NCI-H2227 treated with DMSO at 0.1 percent for 48 hours (cell line): ENCODE measurements at places on chromosomes 5 and 9.

- no peak for DNase-seq
Measured at GRCh38 chr5:83540105-83540504, 68.6 kb downstream of the VCAN start.

DNA sequence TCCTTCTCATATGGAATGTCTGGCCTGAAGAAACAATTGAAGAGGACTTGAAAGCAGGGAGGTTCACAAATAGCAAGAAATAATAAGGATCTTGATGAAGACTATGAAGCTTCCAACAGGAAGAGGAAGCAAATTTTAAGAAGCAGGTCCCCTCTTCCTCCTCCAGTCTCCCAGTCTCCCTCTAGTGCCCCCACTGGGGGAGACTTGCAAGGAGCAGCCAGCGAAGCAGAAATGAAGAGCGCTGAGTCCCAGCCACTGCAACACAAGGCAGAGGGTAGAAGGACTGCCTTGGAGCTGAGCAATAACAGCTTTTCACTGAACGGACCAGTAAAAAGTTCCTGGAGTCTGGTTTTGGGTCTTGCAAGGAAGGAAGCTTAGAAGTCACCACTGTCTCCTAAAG, 32.6 kb upstream of the ACO1 start:
- no peak for DNase-seq

GRCh38 chr9:96318921-96319565, 17.1 kb upstream of the HSD17B3 start:
- no peak for DNase-seq

DNA sequence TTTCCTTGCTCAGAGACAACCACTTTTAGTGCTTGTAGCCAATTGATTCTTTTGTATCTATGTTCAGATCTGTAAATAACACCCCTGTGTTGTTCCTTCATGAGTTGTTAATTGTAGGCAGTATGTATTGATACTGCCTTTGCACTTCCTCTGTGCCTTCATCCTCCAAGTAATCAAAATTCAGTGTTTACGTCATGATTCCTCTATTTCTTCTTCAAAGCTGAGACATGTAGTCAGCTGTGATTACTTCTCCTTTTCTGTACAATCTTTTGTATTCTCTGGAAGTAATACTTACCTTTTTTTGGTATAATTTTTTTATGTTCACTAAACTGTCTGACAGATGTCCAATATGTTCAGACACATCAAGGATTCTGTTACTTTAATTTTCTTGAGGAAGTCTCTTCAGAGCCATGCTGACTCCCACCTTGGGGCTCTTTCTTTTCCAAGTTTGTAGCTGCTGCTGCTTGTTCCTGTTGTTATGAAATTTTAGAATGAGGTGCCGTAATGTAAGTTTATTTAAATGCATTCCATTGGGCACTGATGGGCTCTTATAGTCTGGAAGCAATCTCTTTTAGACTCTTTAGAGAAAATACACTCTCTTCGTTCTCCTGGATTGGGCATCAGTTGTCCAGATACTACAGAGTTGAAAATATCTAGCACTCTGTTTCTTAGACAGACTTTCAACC, 30.5 kb upstream of the LRRC70 start:
- DNase-seq = no peak

DNA sequence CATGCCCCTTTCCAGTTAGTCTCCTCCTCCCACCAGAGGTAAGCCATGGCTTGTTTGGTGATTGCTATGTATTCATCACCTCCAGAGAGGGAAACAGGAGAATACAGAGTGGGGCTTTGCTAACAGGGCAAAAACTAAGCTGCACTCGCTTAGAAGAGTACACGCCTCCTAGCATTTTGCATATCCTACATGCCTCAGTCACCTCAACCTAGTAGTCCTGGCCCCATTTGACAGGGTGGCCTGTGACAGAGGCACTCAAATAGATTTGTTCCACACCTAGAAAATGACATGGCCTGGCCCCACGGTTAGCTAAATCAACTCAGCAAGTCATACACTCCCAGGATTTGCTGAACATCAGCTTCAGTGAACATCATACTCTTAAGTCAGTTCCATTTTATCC, 90.7 kb downstream of the CYFIP2 start:
- DNase-seq = no peak

DNA sequence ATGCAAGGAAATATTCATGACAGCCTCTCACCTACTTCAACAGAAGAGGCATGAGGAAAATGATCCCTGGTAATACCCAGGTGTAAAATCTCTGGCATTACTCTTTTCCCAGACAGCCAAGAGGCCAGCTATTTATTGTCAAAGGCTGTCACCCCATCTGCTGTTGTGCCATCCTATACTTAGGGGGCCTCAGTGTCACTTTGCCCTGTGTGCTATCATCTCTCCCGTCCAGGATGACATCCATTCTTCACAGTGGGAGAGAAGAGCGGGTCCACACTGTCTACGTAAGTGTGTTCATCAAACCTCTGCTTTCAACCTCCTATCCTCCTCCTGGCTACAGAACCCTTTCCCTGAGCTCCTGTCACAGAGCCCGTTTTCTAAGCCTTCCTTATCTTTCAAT, 82.6 kb downstream of the MYO10 start:
- DNase-seq = no peak

DNA sequence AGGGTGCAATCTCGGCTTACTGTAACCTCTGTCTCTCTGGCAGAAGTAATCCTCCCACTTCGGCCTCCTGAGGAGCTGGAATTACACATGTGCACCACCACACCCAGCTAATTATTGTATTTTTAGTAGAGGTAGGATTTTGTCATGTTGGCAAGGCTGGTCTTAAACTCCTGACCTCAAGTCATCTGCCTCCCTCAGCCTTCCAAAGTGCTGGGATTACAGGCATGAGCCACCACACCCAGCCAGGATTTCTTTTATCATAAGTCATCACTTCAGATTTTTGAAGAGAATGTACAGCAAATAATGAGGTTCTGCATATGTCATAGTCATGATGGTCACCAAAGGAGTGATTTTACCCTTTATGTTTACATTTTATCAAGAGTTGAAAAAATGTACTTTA, 108.1 kb downstream of the GCNT1 start:
- no peak for DNase-seq

- DNase-seq = no peak
Measured at GRCh38 chr9:130276121-130276520, 10.6 kb downstream of the HMCN2 start.

DNA sequence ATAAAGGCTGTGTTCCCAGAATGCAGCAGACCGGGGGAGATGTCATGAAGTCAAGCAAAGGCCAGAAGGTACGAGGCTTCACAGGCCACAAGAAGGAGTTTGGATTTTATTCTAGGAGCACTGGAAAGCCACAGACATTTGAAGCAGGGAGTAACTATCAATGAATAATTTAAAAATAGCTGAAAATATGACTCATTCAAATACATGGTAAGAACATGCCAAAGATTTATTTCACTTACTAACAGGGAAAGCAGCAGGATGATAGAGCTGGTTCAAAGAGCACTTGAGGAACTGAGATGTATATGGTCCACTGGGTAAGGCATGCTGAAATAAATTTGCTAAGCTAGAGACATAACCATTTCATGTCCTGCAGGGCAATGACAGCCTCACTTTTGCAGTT, 53.2 kb downstream of the MSX2 start:
- no peak for DNase-seq

DNA sequence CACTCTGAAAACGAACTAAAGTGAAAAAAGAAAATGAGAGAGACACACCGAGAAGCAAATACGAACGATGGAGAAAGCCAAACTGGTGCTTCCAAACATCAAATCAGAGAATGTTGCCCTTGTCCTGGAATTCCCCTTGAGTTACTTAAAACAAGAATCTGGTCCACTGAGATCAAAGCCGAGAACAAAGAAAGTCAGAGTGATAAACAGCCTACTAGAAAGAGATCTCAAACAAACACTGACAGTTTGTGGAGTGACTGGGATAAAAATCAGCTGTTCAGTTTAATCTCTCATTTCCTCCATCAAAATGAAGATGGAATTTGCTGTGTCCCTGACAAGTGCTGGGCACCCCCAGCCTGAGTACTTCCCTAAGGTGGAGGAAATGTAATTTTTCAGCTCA, 582.6 kb downstream of the NR2F1-AS1 start:
- DNase-seq = no peak

GRCh38 chr5:174834081-174834480, 109.7 kb downstream of the MSX2 start:
- DNase-seq = no peak

GRCh38 chr9:121576281-121577075, 75.0 kb upstream of the DAB2IP start:
- DNase-seq = peak; percentile 6

DNA sequence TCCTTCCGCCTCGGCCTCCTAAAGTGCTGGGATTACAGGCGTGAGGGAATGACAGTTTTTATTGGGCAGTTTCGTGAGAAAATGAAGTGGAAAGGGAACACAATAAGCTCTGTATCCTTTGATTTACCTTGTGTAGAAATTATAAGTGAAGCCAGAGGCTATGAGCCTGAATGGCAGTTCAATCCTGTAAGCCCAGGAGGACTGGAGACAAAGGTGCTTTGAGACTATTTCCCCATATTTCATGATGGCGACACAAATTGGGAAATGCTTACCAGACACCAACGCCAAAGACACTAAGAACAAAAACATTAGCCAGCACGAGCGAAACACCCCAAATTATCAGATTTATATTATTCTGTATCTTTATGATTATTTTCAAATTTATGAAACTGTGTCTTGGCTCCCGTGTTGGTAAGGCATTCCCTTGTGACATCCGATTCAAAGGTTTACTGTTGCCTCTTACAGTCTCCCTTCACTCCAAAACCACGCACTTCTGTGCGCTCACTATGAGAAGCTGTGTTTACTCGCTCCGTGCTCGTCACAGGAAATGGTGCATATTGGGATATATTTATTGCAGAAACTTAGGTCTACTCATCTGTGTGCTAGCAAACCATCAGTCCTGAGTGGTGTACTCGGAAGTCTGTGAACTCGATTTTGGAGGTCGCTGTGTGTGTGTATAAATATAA, 73.9 kb downstream of the SH3PXD2B start:
- no peak for DNase-seq

GRCh38 chr9:588981-589380, 252.5 kb upstream of the DMRT1 start:
- peak; percentile 27 for DNase-seq

DNA sequence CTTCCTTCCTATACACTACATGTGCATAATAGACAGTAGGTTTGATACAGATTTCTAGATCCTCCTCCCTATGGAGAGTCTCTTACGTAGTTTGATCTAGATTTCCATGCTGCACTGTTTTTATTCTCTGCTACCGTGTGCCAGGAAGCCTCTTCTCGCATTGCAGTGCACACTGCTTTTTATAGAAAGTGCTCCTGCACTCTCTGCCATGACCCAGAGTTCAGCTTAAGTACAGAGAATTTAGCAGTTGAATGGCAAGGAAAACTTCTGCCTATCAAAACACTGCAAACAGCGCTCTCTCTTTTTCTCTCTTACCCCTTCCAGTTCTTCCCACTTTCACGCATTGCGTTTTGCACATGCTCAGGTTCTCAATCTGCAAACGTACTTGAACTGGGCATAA, 187.4 kb downstream of the ARHGAP26 start:
- no peak for DNase-seq

DNA sequence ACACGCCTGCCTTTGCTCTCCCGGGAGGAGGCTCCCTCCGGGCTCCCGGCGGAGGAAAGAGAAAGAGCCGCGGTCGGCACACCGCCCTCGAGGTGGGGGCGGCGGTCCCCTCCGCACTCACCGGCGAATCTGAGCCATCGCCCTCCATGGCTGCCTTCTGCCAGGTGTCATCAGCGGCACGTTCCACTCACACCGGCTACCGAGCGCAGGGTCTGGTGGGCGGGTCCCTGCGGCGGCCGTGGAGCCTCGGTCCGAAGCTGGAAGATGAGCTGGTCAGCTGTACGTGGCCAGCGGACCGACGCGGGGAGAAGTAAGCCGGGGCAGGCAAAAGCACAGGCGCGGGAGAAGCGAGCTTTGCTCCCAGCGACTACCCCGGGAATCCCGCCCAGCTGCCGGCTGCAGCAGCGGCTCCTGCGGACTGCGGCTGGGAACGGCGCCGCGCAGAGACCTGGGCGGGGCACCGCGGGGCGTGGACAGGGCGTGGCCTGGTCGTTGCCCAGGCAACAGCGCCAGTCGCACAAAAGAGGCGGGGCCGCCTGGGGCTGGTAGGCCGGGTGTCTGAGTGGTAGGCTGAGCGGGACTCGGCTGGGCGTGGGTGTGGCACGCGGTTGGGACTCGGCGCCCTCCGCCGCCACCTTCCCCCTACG, at the start of gene TRIM36:
Gene TRIM36 (minus strand): TSS at position 422 of the 647 bp plus-strand sequence. CDS start 274 bp downstream, at position 148.
- DNase-seq = peak; percentile 86

- DNase-seq = no peak
Measured at GRCh38 chr5:491119-491855, 33.0 kb downstream of the SLC9A3 start.

DNA sequence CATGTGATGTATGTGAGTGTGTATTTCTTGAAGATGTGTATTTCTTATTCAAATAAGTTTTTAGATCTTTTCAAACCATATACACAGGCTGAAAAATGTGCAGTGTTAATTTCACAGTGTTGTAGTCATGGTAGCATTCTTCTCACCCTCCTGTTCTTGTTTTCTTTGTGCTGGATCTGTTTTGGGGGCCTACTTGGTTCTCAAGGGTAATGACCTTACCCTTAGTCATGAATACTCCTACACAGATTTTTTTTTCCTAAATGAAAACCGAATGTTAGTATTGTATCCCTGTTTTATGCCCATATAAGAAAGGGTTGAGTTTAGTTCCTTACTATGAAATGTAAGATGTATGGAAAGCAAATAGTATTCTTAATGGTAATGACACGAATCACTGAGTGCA, 88.0 kb downstream of the SLC44A1 start:
- DNase-seq = no peak

- DNase-seq = no peak
Measured at GRCh38 chr9:95556521-95556920, 39.8 kb upstream of the PTCH1 start.

GRCh38 chr5:180670586-180671359, 21.4 kb upstream of the FLT4 start:
- peak; percentile 1 for DNase-seq
